ENCODE measurements at places on chromosomes 7 and 10.

GRCh38 chr7:157523766-157524421 lies 187.1 kb downstream of the DNAJB6 start:
- peak; percentile 49 for DNase-seq

- no peak for DNase-seq
Observed at GRCh38 chr7:45223078-45223477, 65.5 kb downstream of the RAMP3 start.

- no peak for DNase-seq
Observed at GRCh38 chr10:47101196-47101595, 190.0 kb downstream of the PTPN20 start.

GRCh38 chr7:17329440-17329839 lies 31.0 kb downstream of the AHR start:
- no peak for DNase-seq

GRCh38 chr7:30936650-30937245 lies 25.1 kb downstream of the AQP1 start:
- no peak for DNase-seq

- DNase-seq, result no peak
Observed at GRCh38 chr10:44958196-44958897, 1.3 kb upstream of the RASSF4 start.
